Posterior cingulate gyrus (tissue), 11 donors: ENCODE measurements at places on chromosomes 2 and 18.

DNA sequence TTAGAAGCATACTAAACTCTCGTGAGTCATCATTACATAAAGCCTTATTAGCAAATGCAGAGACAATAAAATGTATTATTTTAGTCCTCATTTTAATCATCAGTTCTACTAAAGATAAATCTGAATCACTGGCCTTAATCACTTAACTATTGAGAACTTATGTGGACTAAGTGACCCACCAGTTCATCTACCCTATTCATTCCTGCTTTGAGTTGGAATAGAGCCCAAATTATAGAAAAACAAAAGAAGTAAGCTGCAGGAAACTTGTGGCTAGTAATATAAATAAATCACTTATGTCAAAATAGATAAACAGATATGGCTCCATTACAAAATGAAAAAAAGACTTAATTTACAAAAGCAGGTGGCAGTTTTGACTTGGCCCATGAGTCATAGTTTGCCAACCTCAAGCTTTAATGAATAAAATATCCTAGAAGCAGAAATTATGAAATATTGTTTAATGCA, 851.8 kb upstream of the CRIM1 start:
- no peak for DNase-seq

GRCh38 chr2:10042301-10043161, 819 bp upstream of the KLF11 start:
- peak; percentile 92 for DNase-seq

GRCh38 chr2:102060792-102061191, 69.0 kb downstream of the IL1R2 start:
- DNase-seq, result no peak

GRCh38 chr2:204445149-204445548, 100.1 kb upstream of the PARD3B start:
- DNase-seq, result no peak

GRCh38 chr2:209391776-209392401, 32.0 kb upstream of the MAP2 start:
- no peak for DNase-seq

DNA sequence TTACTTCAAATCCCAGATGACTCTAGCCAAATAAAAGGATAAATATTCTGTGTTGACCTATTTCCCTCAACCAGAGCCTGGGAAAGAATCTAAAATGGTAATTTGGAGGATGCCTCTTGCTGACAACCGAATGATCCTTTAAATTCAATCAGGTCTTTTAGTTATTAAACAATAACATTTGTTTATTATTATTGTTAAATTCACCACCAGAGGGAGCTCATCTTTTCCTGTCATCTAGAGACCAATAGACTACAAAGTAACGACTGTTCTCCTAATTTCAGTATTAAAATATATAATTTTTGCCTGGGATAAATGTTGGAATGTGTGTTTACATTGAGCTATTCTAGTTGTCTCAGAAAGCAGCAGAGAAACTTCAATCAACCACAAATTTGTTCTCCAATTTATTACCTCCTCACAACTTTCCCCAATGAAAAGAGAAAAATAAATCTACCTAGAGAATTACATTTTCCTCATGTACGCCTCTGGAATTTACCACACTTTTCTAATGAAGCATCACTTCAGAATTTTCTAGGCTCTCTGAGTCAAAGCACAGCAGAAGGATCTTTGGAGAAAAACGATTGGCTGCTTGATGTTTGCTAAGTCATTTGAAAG, 142.7 kb downstream of the SCG2 start:
- DNase-seq, result no peak
